DMS79 (cell line): ENCODE measurements at places on chromosomes 13 and 19.

DNA sequence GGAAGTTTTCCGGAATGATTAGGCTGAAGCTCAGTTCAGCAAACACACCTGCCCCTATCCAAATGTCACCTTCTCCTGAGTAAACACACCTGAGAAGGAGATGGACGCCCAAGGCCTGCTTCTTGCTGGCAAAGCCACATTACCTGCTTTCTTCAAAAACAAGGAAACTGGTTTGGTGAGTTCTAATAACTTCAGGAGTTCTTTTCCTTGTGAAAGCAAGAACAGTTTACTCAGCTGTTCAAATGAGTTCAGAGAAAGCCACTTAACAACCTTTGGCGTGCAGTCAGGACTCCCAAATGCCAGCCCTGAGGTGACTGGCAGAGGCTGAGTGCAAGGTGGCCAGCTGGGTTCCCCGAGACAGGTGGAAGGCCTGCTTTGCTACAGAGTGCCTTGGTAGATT is 160.5 kb downstream of the STK24 start:
- peak; percentile 100 for DNase-seq

- DNase-seq, result no peak
Observed at GRCh38 chr13:107753291-107753690, 462.0 kb downstream of the LIG4 start.

- DNase-seq, result no peak
Observed at GRCh38 chr19:6802336-6803035, 30.0 kb downstream of the VAV1 start.

- DNase-seq, result no peak
Observed at GRCh38 chr19:48635263-48635965, 1.8 kb downstream of the DBP start.
